ENCODE measurements at places on chromosomes 7 and 10. TPM values are rescaled to one million over a fixed set of nuclear protein-coding genes. Genes with fewer than 3 reads are reported as not detected.

ACHE gene
- 0.90 TPM for total RNA-seq

GRCh38 chr7:152751449-152752141 lies 8.0 kb upstream of the ACTR3B start:
- DNase-seq = no peak

GRCh38 chr10:61785473-61786105 lies 115.9 kb upstream of the ARID5B start:
- DNase-seq = no peak

- DNase-seq = no peak
These were observed 23.7 kb downstream of the SVIL start for GRCh38 chr10:29610876-29611647.

DNA sequence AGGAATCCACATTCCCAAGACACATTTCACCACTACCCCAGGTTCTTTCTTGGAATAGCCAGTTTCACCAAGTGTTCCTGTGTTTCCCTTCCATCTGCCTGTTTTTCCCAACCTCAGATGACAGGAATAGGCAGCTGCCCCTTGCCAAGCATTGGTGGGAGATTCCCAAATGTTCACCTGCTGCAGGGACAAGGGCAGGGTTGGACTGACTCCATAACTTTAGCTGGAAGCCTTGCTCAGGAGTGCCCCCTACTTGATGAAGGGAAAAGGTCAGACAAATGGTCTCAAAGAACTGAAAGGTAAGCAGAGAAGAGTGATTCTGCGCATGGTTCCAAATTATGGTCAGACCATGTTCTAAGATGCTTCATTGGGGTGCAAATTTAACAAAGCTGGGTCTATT lies 45.1 kb upstream of the LYZL1 start:
- DNase-seq = peak; percentile 50

Data from neural progenitor cell (in vitro differentiated cells).